Foreskin keratinocyte (primary cell): ENCODE measurements at places on chromosomes 12 and 14. TPM values are rescaled to one million over a fixed set of nuclear protein-coding genes. Genes with fewer than 3 reads are reported as not detected.

Gene TPPP2
- not detected in 2 replicates for polyA plus RNA-seq

Gene ADAM21
- 0.18 TPM in 2 replicates for polyA plus RNA-seq

Gene C14orf132
- 0.23 and 0.43 TPM in 2 replicates for polyA plus RNA-seq

Gene TSPAN19
- polyA plus RNA-seq = 0.07 and 0.28 TPM in 2 replicates

Gene SPX
- polyA plus RNA-seq = 0.16 TPM in 2 replicates

Gene DCN
- 0.13 and 0.40 TPM in 2 replicates for polyA plus RNA-seq

Gene CPM
- polyA plus RNA-seq = 0.73 and 0.86 TPM in 2 replicates

Gene MYL2
- 0.17 and 0.30 TPM in 2 replicates for polyA plus RNA-seq

Gene ALG10
- polyA plus RNA-seq = 1.8 and 2.4 TPM in 2 replicates
